Spleen (tissue), 13 donors: ENCODE measurements at places on chromosomes 6 and 20.

DNA sequence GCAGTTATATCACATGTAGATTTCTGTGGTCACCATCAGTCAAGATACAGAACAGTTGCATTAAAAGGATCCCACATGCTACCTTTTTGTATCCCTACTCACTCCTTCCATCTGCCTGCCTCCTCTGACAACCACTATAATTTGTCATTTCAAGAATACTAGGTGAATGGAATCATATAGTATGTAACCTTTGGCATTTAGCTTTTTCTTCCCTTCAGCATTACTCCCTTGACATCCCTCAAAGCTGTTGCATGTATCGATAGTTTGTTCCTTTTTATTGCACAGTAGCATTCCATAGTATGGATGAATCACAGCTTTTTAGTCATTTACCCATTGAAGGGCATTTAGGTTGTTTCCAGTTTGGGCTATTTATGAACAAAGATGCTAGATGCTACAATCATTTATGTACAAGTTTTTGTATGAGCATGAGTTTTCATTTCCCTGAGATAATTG lies 26.1 kb downstream of the NCOA7 start:
- no peak for DNase-seq

- no peak for DNase-seq
These were observed 230.0 kb downstream of the TTLL2 start for GRCh38 chr6:167554854-167555253.

DNA sequence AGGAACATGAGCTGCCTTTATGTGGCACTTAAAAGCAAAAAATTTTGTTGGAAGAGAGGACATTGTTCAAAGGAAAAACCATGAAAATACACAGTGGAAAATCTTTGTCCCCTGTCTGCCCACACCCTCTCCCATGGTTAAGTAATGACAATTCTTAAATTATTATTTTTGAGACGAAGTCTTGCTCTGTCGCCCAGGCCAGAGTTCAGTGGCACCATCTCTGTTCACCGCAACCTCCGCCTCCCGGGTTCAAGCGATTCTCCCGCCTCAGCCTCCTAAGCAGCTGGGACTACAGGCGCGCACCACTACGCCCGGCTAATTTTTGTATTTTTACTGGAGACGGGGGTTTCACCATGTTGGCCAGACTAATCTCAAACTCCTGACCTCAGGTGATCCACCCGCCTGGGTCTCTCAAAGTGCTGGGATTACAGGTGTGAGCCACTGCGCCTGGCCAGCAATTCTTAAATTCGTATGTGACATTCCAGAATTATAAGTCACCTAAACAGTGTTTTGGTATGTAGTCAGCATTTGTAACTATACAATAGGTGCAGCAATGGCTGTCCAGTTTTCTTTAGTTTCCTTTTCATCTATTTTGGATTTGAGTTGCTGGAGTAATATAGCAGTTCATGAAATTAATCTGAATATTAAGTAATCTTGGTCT lies 636 bp upstream of the SSR1 start:
- DNase-seq = peak; percentile 84

DNA sequence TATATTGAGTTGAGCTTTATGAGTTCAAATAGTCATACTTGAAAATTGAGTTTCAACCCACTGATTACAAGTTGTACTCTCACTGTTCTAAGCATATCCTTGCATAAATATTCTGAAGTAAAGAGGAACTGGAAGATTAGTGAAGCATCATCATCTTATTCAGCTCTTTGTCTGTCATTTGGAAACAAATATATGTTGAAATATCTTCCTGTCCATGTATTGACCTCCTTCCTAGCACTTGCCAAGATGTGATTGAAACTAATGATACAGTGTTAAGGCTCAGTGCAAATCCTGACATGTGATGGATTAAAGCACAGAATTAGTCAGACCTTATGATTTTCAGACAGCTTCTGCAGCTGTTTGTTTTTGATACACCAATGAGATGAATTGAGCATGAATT lies 434.3 kb downstream of the TBC1D32 start:
- DNase-seq = no peak

GRCh38 chr20:23697947-23698346 lies 9.1 kb upstream of the CST4 start:
- no peak for DNase-seq

DNA sequence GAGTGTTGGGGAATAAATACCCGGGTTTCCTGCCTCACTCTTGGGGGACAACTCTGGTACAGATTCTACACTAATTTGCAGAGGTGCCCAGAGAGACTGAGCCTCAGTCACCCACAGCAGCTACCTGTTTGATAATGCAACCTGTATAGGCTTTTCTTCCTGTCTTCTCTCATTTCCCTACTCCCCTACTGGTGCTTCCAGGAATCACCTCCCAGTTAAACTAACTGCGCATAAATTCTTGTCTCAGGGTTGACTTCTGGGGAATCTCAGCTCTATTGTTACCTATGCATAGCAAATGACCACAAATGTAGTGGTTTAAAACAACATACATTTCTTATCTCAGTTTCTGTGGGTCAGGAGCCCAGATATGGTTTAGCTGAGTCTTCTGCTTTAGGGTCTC lies 11.3 kb downstream of the OCSTAMP start:
- DNase-seq = no peak

DNA sequence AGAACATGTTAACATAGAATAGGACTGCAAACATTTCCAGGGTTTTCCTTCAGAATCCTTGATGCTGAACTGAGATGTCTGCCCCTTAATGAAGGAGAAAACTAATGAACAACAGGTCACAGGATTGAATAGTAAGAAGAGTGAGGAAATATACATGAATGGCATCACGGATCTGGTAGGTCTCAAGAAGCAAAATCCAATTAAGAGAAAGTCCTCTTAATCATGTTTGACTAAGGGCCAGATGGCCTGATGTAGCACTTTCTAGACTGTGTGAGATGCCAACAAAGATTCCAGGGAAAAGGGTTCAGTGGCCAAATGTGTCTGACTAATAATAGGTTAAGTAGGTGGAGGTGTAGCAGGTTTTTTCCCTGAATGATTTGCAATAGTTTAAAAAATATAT lies 13.7 kb upstream of the SHPRH start:
- no peak for DNase-seq

DNA sequence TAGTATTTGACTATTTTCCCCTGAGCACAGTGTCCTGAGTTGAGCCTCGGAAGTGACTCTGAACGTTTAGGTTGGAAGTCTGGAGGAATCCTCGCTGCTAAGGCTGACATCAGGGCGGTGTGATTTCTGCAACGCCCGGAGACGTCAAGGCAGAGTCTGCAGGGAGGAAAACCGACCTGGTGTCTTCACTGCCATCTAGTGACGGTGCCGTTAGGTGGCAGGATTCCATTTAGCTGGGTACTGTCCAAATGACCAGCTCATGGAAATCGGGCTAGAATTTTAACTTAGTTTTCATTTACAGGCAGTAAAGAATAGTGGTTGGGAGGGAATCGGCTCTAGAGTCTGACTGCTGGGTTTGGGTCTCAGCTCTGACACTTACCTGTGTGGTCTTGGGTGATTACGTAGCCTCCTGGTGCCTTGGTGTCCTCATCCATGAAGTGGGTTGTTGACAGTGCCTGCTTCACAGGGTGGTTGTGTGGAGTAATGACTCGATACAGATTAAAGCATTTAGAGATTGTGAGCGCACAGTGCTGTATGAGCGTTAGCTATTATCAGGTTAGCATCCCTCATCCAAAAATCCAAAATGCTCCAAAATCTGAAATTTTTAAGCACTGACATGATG lies 35.0 kb downstream of the FOXF2 start:
- DNase-seq = no peak

- DNase-seq = no peak
These were observed 13.0 kb upstream of the MUC22 start for GRCh38 chr6:30997301-30997700.

DNA sequence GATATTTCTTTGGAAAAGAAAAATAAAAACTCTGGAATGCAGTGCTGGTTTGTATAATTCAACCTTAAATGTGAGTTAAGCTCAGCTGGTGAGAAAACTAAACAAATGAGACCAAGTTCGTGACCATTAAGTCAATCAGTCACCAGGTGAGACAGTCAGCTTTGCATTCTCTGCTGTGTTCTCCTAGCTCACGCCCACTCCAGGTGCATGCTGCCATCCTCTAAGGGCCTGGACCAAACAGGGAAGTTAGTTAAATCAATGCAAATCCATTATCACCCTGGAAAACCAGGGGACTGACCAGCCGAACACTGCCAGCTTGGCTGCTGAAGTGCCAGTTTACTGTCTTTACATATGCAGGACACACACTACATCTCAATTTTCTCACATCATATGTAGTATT lies 7.2 kb downstream of the TPBG start:
- no peak for DNase-seq

DNA sequence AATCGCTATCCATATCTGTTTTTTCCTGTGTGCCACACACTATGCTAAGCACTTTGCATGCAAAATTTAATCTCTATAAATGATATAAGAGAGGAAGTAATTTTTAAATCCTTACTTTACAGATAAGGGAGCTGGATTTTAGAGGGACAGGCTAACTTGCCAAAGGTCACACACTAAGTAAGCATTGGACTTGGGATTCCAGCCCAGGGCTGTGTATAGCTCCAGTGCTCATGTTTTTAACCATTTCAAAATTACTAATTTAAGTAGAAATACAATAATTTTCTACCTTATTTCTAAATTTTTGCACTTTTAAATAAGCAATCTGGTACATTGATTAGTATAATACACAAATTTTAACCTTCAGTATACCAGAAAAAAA lies 144.6 kb downstream of the UST start:
- DNase-seq = no peak

GRCh38 chr6:73264446-73264845 lies 1.4 kb upstream of the KHDC1 start:
- no peak for DNase-seq

DNA sequence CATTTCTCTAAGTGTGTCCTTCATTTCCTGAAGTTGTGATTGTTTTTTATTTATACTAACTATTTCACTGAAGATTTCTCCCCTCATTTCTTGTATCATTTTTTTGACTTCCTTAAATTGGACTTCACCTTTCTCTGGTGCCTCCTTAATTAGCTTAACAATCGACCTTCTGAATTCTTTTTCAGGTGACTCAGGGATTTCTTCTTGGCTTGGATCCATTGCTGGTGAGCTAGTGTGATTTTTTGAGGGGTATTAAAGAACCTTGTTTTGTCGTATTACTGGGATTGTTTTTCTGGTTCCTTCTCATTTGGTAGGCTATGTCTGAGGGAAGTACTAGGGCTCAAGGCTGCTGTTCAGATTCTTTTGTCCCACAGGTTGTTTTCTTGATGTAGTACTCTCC lies 92.8 kb downstream of the ESR1 start:
- DNase-seq = no peak

GRCh38 chr6:127462376-127462775 lies 3.2 kb upstream of the KIAA0408 start:
- DNase-seq = no peak
